ENCODE measurements at places on chromosomes 16 and 17.

DNA sequence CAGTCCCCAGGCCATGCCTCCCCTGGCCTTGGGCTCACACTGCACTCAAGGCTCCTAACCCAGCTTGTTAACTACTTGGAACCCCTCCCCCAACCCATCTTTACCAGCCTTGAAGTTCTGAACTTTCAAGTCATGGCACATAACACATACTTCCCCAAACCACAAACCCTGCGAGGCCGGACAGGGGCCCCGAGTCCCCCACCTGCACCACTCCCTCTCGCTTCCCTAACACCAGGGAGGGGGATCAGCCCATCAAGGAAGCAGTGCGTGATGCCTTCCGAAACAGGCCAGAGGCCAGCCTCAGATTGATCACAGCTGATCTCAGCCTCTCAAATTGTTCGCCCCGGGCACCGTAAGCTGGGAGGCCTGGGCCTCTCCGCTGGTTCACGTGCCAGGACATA, 3.0 kb upstream of the NLRC3 start:
- DNase-seq = no peak

- no peak for DNase-seq
Measured at GRCh38 chr17:28406473-28406814, 432 bp upstream of the SLC46A1 start.

- DNase-seq = no peak
Measured at GRCh38 chr16:24164416-24164815, 91.7 kb upstream of the CACNG3 start.

DNA sequence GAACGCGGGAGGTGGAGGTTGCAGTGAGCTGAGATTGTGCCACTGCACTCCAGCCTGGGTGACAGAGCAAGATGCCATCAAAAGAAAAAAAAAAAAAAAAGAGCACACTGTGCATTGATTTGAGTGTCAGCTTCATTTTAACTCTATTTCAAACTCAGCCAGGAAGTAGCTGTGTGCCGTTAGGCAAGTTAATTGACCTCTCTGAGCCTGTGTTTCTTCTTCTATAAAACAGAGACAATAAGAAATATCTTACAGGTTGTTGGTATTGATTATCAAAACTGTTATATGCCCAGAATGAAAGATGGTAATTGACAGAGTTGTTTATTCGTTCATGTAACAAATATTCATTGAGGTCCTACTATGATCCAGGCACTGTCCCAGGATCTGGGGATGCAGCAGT, 83.3 kb downstream of the CMC2 start:
- DNase-seq = no peak

GRCh38 chr16:50742576-50743200, 802 bp downstream of the CYLD start:
- peak; percentile 60 for DNase-seq

DNA sequence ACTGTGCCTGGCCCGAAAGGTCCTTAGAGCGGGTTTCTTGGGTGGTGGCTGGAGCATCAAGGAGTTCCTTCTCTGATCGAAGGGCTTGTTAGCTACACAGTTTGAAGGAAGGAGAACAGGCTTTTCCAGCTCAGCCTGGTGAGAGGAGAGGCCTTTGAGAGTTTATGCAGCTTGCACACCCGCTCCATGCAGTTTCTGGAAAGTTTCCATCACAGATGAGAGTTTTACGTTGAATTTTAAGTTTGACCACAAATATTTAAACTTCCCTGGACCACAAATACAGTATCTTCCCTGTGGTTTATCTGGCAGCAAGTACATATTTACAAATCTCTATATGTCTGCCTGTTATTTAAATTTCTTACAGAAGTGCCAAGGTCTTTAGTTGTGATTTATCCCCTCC, 56.8 kb downstream of the HIC1 start:
- no peak for DNase-seq

GRCh38 chr16:80454802-80455201, 86.0 kb upstream of the DYNLRB2 start:
- no peak for DNase-seq

GRCh38 chr17:63412234-63412633, 33.9 kb downstream of the CYB561 start:
- DNase-seq = no peak

DNA sequence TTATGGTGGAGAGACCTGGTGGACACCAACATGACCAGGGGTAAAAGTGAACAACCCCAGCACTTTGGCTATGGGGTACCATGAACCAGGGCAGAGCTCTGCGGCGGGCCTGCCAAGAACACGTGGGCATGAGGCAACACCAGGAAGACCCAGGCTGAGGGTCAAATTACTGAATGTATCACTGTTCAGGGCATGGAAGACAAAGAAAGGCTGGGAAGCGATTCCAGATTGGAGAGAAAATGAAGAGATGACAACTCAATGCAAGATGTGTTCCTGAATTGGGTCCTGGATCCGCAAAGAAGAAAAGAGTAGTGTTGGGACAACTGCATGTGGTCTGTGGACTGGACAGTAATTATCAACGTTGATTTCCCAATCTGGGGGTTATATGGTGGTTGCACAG, 19.8 kb downstream of the SPHK1 start:
- no peak for DNase-seq

- no peak for DNase-seq
Measured at GRCh38 chr16:78035012-78035411, 12.7 kb downstream of the CLEC3A start.

DNA sequence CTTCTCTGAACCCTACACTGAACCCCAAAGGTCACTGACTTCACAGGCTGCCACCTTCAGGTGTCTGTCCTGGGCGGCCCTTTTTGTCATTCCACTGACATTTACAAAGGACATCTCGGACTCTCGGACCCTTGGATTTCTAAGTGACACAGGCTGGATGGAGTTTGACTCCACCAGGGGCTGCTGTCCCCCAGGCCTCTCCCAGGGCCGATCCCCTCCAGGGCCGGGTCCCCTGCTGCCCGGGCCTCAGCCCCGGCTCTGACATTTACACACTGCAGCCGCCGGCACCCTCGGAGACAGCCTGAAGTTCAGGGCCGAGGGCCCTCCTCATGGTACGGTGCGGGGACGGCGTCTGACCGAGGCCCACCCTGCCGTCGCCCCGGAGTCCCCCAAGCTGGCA, 24.1 kb downstream of the CACNA1H start:
- DNase-seq = no peak

- DNase-seq = no peak
Measured at GRCh38 chr17:45573924-45574770, 83.6 kb upstream of the PLEKHM1 start.

GRCh38 chr17:79482727-79483521, 127.9 kb downstream of the RBFOX3 start:
- DNase-seq = no peak

GRCh38 chr16:5073279-5073629, 1.6 kb downstream of the ALG1 start:
- DNase-seq = no peak

DNA sequence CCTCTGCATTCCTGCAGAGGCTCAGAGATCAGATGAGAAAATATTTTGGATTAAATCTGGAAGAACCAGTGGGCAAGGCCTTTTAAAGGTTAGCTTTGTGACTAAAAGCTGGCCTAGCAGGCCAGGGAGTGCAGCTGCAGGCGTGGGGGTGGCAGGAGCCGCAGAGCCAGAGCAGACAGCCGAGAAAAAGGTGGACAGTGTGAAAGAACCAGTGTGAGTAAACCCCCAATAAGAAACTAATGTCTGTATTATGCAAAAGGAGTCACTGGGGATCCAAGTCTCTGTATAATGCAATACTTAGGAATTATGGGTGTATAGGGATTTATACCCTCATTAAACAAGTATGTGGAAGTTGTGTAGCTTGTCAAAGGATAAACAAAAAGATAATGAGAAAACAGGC, 21.4 kb upstream of the SPACA3 start:
- DNase-seq = no peak

- no peak for DNase-seq
Measured at GRCh38 chr16:87123356-87124001, 193.7 kb downstream of the C16orf95 start.

- no peak for DNase-seq
Measured at GRCh38 chr17:41629826-41630670, 5.7 kb upstream of the KRT17 start.

DNA sequence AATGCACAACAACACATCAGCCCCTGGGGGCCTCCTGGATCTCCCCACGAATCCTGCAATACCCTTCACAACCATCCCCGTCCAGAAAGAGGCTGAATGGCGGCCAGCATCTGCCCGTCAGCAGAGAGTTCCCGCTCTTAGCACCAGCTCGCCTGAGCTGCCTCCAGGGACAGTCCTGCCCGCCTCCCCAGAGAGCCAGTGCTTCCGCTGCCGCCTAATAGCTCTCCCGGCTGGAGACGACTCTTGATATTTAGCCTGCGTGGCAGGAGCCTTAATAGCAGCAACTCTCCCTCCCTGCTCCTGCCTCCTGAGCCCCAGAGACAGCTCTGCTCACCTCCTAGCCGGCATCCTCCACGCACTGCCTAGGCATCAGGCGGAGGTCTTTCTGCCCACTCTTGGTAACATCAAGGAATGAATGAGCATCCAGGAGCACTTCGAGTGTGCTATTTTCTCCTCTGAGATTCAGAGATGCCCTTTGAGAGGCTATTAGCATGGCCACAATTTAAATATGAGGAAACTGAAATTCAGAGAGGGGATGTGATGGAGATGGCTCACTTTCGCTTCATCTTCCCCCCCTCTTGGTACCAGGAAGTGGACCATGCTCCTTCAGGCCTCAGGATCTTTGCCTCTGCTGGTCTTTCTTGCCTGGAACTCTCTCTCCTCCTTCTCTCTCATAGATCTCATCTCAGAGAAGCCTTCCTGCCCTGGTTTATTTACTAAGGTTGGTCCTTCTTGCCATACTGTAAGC, 67.9 kb downstream of the RAI1 start:
- no peak for DNase-seq

DNA sequence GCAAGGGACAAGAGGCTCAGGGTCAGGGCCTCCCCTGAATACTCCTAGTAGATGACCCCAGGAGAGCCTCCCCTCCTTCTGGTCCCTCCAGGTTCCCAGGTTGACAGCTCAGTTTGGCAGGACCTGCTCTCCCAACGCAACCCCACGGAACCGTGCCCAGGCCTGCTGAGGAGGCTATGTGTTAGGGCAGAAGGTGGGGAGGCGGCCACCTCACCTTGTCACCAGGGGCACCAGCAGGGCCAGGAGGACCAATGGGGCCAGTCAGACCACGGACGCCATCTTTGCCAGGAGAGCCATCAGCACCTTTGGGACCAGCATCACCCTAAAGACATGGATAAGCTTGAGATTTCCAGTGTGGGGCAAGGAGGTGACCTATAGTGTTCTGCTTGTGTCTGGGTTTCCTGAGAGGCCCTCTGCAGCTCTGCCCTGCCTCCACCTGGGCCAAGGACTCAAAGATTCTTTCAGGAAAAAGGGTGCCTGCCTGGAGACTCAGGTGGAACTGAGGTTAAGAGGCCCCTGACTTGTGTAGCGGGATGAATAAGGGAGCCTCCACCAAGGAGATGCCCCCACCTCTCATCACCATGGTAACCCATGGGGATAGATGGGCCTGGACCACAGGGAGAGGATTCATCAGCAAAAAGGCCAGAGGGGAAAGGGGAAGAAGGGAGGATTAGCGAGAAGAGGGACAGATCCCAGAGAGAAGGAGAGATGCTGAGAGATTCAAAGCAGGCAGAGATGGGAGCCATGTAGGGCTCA, 10.7 kb downstream of the COL1A1 start:
- DNase-seq = no peak

DNA sequence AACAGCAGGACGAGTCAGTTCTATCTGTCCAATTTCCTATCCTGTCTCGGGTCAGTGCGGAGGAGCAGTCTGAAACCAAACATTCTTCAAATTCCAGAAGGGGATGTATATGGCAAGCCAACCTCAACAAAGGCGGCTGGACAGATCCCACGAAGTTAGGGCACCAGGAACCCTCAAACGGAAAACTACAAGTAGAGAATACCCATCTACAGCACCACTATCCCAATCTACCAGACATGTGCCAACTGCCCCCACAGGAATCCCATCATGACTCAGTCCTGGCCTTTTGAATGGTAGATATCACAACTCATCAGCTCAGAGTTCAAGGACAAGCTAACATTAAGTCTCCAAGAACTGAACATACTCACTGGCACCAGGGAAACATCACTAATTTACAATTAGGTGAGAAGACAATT, 2.3 kb downstream of the NAT9 start:
- no peak for DNase-seq

DNA sequence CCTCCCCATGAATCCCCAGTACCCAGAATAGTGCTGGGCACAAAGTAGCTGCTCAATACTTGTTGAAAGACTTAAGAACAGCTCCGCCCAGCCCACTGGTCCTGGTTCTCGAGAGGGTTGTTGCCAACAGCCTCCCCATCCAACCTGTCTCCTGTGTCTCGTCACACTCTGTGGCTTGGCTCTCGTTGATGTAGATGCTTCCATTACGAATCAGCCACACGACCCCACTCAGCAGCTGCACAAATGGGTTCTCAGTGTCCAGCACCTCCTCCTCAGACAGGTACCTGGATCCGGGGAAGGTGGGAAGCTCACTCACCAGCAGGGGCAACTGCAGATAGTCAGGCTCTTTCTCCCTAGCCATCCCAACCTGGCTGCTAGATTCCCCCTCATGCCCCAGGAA, 2.1 kb downstream of the NAGPA start:
- DNase-seq = no peak

GRCh38 chr17:36690190-36690589, 88.8 kb downstream of the MRM1 start:
- no peak for DNase-seq

GRCh38 chr16:71359431-71359830, 908 bp downstream of the CALB2 start:
- no peak for DNase-seq

- no peak for DNase-seq
Measured at GRCh38 chr17:35981908-35982330, 622 bp upstream of the CCL16 start.

DNA sequence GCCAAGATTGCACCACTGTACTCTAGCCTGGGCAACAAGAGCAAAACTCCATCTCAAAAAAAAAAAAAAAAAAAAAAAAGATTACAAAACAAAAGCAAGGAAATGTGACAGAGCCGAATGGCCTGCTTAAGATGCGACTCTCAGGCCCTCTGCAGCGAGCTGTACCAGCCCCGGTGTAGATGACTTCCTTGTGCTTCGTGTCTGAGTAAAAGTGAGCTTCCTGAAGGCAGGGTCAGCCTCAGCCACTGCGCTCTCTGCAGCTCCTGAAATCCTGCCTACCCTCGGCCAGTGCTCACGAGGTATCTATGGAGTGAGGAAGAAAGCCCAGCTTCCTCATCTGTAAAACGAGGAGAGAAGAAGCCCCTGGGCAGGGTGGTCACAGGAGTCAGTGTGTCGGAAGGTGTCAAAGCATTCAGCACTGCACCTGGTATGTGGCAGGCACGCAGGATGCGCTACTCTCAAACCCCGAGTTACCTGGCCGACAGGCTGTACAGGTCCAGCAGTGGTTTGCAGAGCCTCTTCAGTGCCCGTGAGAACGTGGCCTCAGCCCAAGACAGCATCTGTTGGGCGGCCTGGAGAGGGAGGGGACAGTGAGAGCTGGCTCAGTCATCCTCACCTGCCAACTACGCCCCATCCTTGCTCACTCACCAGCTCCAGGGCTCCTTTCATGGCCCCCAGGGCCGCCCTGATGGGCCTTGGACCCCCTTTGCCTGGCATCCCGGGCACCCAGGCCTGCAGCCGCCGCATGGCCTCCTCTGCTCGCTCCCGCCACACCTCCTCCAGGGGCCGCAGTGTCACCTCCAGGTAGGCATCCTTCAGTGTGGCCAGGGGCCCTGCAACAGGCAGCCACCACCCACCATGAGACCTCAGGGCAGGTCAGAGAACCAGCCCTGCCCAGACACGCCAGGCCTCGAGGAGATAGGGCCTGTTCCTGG, 44.6 kb downstream of the RMI2 start:
- no peak for DNase-seq
